ENCODE measurements at places on chromosomes 3 and 15. TPM values are rescaled to one million over a fixed set of nuclear protein-coding genes. Genes with fewer than 3 reads are reported as not detected.

- no peak for DNase-seq
Observed at GRCh38 chr15:101054116-101054515, 135.0 kb downstream of the LRRK1 start.

DNA sequence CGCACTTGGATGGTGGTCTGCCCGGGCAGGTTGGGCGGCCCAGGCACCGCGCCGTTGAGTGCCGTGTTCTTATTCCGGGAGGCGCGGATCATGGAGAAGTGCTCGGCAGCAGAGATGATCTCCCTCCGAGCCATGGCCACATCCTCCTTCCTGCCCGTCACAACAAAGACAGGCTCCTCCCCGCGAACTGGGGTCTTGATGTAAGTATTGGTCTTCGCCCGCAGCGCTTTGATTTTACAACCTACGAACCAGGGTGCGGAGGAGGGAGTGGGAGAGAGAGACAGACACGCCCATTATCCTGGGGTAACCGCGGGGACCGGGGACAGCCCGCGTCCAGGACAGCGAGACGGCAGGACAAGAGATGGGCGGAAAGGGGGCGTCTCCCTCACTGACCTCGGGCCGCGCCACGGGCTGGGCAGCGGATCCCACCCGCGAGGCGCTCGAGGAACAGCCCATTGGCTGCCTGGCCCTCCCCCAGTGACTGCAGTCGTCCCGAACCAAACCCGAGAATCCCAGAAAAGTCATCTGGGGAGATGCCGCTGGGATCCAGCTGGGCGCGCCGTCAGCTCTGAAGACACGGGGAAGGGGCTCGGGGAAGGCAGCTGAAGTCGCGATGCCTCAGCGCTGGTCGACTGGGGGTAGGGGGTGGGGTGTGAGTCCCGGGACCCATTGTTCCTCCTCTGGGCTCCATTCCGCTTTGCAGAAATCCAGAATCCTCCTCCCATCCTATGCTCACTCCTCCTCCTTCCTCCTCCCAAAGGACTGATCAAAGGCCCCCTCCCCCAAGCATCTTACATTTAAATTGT, 1.2 kb downstream of the MEX3B start:
- DNase-seq: no peak

DNA sequence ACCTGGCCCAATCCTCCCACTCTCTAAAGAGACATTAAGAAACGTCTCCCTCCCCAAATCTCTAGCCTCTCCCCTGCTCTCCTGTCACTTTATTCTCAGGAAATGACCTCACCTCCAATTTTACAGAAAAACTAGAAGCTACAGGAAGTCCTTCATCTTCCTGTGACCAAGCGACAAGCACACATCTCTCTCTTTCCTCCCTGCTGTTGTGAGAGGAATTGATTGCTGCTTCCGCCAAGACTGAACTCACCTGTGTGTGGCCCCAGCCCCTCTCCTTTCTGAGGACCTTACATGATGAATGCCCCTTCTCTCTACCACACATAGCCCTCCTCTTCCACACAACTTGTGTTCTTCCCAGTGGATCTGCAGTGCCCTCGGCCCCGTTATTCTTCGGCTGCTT, 18.2 kb downstream of the DNAJB8 start:
- no peak for DNase-seq

- no peak for DNase-seq
Observed at GRCh38 chr3:79490165-79491028, 277.4 kb downstream of the ROBO1 start.

DNA sequence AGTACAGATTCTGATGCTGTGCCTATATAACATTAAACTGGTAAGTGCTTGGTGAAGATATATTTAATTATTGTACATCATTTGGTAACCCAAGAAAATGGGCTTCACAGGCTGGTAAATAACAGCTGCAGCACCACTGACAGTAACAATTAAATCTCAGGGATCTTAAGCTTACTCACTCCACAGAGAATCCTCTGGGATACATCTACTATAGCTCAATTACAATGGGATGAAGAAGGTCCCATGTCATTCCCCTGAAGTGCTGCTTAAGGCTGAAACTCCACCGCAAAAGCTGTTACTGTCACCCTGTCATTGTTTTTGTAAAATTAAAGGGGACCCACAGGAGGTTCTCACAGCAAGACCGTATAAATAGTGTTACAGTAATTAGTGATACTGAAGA, 153.0 kb downstream of the IMPG2 start:
- DNase-seq: no peak

DNA sequence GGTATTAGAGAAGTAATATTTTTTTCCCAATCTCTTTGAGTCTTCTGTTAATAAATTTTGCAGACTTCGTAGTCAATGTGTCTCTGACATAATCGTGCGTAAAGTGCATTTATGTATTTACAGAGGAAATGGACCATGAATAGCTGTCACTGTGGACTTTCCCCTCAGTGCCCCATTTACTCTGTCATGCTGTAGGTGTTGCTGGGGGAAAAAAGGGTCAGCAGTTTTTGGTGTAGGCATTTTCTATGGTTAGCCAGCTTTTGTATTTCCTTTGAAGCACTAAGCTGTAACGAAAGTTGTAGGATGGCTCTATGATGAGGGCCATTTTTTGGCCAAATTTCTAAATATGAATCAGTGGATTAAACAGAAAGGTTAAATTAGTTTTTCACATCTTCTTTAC, 598.4 kb downstream of the FGF12 start:
- no peak for DNase-seq

- no peak for DNase-seq
Observed at GRCh38 chr15:90872486-90873184, 4.2 kb downstream of the FURIN start.

DNA sequence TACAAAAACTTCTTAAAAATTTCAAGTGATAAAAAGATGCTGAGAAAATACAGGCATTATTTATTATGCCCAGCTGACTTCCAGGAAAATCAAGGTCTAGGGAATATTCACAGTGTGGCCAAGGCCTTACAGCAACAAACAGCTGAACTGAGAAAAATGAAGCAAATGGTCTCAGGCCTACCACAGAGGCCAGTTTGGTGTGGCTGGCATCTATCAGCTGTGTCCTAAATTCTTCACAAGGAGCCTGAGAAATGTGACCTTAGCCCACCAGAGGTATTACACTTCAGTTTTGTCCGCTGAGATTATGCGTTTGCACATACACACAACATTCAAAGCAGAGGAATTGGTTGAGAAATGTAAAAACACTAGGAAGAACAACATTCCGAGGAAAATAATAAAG, 77.4 kb downstream of the ANP32A start:
- DNase-seq: no peak

- DNase-seq: no peak
Observed at GRCh38 chr3:160374472-160374871, 24.6 kb downstream of the IFT80 start.

GRCh38 chr3:45037720-45038455, 11.8 kb downstream of the CLEC3B start:
- DNase-seq: peak; percentile 87

DNA sequence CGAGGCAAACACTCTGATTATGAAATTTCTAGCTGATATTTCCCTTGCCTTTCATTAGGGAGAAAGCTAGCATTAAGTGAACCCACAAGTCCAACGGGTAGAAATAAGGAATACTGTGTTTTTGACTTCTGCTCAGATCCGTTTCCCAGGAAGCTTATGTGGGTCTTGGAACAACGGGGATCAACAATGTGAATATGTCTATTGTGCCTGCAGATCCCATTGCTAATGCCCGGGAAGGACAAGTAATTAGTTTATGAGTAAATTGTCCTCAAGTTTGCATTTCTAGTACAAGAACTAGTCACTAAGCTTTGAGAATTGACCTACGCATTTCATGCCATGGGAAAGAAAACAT, 236.4 kb downstream of the UACA start:
- DNase-seq: no peak

GRCh38 chr3:193970773-193971206, 165.2 kb upstream of the HES1 start:
- DNase-seq: no peak

DNA sequence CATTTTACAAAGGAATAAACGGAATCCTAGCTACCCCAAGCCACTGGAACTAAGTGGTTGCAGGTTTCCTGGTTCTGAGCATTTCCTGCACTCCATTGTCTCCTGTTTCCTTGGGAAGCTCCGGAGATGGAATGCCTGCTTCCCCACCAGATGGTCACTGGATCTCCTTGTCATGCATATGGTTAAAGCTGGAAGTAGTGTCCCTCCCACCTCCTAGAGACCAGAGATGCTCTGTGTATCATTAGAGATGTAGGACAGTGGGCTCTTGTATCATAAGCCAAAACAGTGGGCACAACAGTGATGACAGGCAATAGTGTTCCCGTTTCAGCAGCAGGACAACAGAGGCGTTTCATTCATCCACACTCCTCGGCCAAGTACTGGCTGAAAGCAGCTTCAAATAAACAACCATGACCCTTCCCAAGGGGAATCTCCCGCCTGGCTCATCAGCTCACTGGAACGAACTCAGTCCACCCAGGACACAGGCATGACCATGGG, 136.2 kb upstream of the EIF1B start:
- DNase-seq: peak; percentile 57

GRCh38 chr15:55282284-55282833, 7.3 kb downstream of the RAB27A start:
- DNase-seq: no peak

GRCh38 chr15:46170326-46170725, 535.5 kb downstream of the SQOR start:
- DNase-seq: no peak

- DNase-seq: no peak
Observed at GRCh38 chr15:101126618-101127505, 125.0 kb downstream of the CHSY1 start.

- DNase-seq: no peak
Observed at GRCh38 chr3:122364490-122364889, 18.5 kb downstream of the MIX23 start.

DNA sequence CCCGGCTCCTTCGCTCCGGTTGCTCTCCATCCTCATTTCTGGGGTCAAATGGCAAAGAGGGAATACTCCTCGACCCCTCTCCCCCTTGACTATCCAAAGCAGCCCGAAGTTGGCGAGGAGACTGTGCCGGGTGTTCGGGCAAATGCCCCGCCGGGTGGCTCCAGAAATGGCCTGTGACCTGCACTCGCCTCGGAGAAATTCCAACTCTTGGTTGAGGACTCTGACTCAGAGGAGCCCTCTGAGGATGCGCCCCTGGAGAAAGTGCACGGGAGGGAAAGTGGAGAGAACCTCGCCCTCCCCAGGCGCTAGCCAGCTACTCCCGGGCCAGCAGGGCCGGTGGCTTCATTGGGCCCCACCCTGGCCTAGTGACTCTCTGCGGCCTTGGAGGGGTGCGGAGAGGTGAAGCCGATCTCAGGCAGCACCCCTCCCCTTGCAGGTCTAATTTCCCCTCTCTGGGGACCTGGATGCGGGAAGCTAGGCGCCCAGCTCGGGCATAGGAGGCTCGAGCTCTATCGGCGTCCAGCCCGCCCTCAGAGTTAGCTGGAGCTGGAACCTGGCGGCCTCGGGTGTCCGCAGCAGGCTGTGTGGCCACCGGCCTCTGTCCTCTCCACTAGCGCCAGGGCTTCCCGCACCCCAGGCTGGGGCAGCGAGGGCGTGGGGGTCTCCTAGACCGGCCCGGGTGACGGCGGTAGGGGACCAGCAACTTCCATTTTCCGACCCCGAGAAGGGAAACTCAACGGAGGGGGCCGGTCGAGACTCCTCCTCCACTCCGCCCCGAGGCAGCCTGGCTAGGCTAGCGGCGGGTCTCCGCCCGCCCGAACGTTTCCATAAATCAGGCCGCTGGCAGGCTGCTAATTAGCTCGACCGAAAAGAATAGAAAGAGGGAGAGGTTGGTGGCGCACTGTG, 29.4 kb downstream of the NR2F2 start:
- DNase-seq: no peak

The RARRES1 gene
- total RNA-seq: 1.4 TPM

The PARP16 gene
- 7.3 TPM for total RNA-seq

The APBA2 gene
- 108 TPM for total RNA-seq

The ELL3 gene
- total RNA-seq: 3.0 TPM

The CDC25A gene
- total RNA-seq: 3.7 TPM

The MB21D2 gene
- total RNA-seq: 61.9 TPM

The IGF2BP2 gene
- 27.0 TPM for total RNA-seq

The RSL24D1 gene
- total RNA-seq: 175 TPM
